ENCODE measurements at places on chromosomes 7 and 10.

DNA sequence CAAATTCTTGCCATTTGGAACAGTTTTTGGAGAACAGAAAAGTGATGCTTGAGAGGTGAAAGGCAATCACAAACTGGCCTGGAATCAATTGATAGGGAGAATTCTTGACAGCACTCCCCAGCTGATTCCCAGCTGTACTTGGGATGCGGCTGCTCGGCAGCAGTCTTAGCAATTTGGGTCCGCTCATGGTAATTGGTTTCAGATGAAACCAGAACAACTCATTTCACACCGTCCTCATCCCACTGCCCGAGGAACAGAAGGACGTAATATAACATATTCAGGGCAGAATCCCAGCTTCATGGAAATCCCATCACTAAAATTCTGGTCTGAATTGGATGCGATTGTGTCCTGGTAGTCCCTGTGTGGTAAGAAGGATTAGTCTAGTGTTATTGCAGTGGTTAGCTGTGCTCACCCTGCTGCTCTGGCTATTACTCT is 223.3 kb upstream of the FERD3L start:
- no peaks in the 10 kb centered on the region for H3K4me1 ChIP-seq
- H3K4me3 ChIP-seq = no peak overlapping the region
- no peaks in the 10 kb centered on the region for H3K27me3 ChIP-seq
- H3K36me3 ChIP-seq = no peaks in the 10 kb centered on the region
- DNase-seq = no peak

GRCh38 chr10:103949728-103950127 is 17.2 kb upstream of the SLK start:
- H3K36me3 ChIP-seq = no peaks in the 10 kb centered on the region
- no peak overlapping the region for H3K27ac ChIP-seq
- H3K4me1 ChIP-seq = no peaks in the 10 kb centered on the region
- H3K27me3 ChIP-seq = no peaks in the 10 kb centered on the region
- H3K4me3 ChIP-seq = no peak overlapping the region

DNA sequence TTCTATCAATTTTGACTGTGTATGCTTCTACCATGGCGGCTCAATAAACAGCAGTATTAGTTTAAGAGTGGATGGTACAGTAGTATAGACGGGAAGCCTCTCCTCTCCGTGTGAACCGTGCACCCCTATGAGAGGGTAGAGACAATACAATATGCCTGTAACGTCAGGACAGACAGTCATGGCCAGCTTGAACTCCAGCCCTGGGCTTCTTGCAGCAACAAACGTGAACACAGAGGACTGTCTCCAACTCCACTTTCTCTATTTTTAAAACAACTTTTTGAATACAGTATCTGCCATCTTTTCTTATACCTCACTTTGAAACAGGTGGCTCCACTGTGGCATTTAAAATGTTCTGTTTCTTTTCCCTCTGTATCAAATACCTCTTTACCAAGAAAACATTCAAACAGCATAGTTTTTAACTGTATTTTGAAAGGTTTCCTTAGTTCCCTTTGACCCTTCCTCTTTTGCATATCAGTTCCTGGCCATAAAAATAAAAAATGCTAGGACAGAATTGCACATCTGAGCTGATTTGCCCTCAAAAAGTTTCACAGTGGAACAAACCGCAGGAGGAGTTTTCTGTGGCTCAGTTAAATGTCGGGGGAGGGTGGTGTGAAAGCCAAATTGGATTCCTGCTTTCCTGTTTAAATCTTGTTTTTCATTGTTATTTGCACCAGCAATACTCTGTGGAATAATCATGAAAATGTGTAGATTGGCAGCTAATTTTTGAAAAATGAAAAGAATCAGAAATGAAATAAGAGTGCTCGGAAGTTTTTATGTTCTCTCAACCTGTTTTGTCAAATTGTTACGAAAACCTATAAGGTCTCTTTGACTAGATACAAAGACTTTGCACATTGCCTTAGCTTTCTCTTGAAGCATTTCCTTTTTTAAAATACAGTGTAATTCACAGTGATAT is 8.0 kb downstream of the IKZF1 start:
- H3K27me3 ChIP-seq = peaks cover 44% of the 10 kb centered on the region
- no peaks in the 10 kb centered on the region for H3K4me1 ChIP-seq
- no peaks in the 10 kb centered on the region for H3K36me3 ChIP-seq
- DNase-seq = no peak
- no peak overlapping the region for H3K4me3 ChIP-seq

DNA sequence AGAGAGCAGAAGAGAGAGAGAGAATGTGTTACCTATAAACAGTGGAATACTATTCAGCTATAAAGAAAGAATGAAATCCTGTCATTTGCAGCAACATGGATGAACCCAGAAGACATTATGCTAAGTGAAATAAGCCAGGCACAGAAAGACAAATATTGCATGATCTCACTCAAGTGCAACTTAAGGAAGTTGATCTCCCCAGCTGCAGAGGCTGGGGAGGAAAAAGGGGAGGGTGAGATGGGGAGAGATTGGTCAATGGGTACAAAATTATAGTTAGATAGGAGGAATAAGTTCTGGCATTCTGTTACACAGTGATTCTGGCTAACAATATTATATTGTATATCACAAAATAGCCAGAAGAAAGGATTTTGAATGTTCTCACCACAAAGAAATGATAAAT is 11.2 kb upstream of the JAZF1 start:
- no peak for DNase-seq
- no peak overlapping the region for H3K4me3 ChIP-seq
- H3K4me1 ChIP-seq = no peaks in the 10 kb centered on the region
- H3K36me3 ChIP-seq = no peaks in the 10 kb centered on the region
- H3K27ac ChIP-seq = no peak overlapping the region
- no peaks in the 10 kb centered on the region for H3K27me3 ChIP-seq

GRCh38 chr10:17785276-17785930 is 23.7 kb upstream of the MRC1 start:
- H3K36me3 ChIP-seq = no peaks in the 10 kb centered on the region
- no peak overlapping the region for H3K27ac ChIP-seq
- H3K4me1 ChIP-seq = peaks cover 6% of the 10 kb centered on the region
- no peak for DNase-seq
- H3K27me3 ChIP-seq = no peaks in the 10 kb centered on the region
- H3K4me3 ChIP-seq = no peak overlapping the region

DNA sequence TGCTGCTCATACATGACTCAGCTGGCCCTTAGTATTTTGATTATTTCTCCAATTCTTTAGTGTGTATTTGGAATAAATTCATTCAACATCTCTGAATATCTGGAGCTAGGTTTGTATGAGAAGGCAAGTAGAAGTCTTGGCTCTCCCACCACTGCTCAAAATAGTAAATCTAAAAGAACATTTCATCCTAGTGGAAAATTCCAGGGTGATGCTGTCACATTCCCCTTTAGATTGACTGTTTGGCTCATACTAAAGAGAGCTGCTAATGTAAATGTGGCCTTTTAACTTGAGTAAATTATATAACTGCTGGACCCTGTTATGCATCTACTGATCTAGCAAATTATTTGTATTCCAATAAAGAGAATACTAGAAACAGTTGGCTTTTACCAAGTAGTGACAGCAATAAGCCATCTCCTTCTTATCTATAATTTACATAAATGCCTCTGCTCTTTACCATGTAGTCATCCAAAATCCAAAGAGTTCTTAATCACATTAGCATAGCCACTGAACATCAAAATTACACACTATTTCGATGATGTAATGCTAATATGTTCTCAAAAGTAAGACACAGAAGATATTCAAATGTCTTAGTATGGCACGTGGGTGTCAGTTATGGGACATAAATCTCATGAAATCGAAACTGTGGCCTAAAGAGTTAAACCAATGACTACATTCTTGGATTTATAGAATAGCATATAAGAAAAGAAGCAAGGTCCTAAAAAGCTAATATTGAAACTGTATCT is 86.9 kb upstream of the KCND2 start:
- H3K4me3 ChIP-seq = no peak overlapping the region
- H3K27ac ChIP-seq = no peak overlapping the region
- H3K27me3 ChIP-seq = no peaks in the 10 kb centered on the region
- peak; percentile 29 for DNase-seq
- H3K36me3 ChIP-seq = no peaks in the 10 kb centered on the region

DNA sequence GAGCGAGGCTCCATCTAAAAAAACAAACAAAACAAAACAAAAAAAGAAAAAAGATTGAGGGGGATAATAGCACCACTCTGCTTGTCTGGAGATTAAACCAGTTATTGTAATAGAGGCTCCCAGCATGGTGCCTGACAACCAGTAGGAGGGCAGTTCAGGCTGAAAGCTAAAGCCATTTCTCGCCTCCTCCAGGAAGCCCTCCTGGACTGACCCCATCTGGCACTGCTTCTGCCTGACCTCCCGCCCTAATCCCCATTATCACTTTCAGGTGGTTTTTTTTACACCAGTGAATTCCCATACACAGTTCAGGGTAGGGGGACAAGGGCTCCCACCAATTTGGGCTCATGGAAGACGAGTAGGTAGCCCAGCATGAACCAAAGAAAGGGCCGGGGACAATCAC is 8.8 kb upstream of the ELN start:
- DNase-seq = no peak
- peaks cover 9% of the 10 kb centered on the region for H3K4me1 ChIP-seq
- no peak overlapping the region for H3K4me3 ChIP-seq
- H3K27ac ChIP-seq = no peak overlapping the region
- H3K36me3 ChIP-seq = no peaks in the 10 kb centered on the region

DNA sequence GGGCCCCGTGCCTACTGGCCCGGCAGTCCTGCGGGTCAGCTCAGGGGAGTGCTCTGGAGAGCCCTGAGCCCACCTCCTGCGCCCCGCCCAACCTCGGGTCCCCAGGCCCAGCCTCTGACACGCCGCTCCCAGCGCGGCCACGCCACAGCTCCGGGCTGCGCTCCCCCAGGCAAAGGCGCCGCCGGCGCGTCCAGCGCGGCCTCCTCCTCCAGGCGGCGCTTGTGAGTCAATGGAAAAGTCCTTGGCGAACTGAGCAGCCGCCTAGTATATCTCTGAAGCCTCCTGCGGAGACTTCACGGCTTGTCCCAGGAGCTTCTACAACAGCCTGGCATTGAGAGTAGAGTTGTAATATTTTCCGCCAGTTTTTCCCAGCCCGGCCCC is 29.5 kb upstream of the BMS1 start:
- no peaks in the 10 kb centered on the region for H3K36me3 ChIP-seq
- peaks cover 45% of the 10 kb centered on the region for H3K27me3 ChIP-seq
- peaks cover 23% of the 10 kb centered on the region for H3K4me1 ChIP-seq

DNA sequence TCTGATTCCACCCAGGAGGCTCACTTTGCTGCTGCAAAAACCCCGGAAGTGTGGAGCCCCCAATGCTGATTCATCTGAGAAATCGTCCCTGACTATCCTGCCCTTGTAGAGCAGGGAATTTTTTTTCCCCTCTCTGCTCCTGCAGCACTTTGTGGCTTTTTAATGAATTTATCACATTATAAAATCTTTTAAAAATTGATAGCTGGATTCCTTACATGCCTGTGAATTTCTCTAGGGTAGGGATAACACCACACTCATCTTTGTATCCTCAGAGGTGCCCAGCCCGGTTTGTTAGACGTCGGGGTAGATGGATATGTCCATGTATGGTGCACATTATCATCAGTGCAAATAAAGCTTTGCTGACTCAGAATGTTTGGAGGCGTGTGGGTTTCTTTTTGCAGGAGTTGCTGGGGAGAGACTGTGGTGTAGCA is 185.7 kb downstream of the STK31 start:
- peak; percentile 55 for DNase-seq
- H3K4me3 ChIP-seq = no peak overlapping the region
- no peaks in the 10 kb centered on the region for H3K27me3 ChIP-seq
- no peaks in the 10 kb centered on the region for H3K36me3 ChIP-seq

DNA sequence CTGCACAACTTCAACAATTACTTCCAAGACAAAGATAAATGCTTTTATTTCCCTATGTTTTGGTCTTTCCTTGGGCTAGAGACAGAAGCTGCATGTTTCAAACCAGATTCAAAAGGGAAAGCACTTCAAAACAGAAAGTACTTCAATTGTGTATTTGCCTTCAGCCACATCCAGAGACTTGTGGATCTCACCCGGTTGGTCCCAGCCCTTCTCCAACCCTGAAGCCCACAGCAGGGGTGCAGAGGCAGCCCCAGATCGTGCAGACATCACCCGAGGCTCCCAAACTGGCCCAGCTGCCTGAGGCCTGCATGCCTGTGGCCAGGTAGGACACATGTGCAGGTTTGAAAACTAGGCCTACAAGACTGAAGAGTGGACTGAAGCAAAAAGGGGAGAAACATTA is 80.8 kb downstream of the ALOX5 start:
- H3K36me3 ChIP-seq = peaks cover 42% of the 10 kb centered on the region
- H3K27me3 ChIP-seq = no peaks in the 10 kb centered on the region
- peaks cover 4% of the 10 kb centered on the region for H3K4me1 ChIP-seq
- no peak overlapping the region for H3K4me3 ChIP-seq

GRCh38 chr7:67518580-67518979 is 521.9 kb downstream of the TYW1 start:
- no peaks in the 10 kb centered on the region for H3K4me1 ChIP-seq
- H3K4me3 ChIP-seq = no peak overlapping the region
- no peak for DNase-seq

DNA sequence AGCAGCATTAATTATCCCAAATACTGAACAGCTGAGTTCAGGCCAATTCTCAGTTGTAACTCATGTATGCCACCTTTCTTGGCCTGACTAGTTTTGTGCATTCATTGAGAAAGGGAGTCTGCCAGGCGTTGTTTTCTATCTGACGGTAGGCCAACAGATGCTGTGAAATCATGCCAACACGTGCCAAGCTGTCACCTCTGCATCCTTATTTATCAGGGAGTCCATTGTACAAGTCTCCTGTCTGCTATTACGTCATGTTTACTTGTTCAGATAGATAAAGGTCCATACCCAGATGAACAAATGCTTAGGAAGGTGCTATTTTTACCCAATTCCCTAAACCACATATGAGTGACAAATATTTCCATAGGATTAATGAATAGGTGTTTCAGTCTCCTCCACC is 127.2 kb upstream of the CDK6 start:
- no peak for DNase-seq
- H3K27ac ChIP-seq = no peak overlapping the region

- no peaks in the 10 kb centered on the region for H3K27me3 ChIP-seq
- no peak overlapping the region for H3K4me3 ChIP-seq
- peaks cover 42% of the 10 kb centered on the region for H3K4me1 ChIP-seq
- H3K27ac ChIP-seq = no peak overlapping the region
Measured at GRCh38 chr10:103766751-103767505, 88.4 kb downstream of the SH3PXD2A start.

- H3K27ac ChIP-seq = no peak overlapping the region
- DNase-seq = no peak
- no peaks in the 10 kb centered on the region for H3K27me3 ChIP-seq
- no peaks in the 10 kb centered on the region for H3K4me1 ChIP-seq
Measured at GRCh38 chr10:130558746-130559546, 422.8 kb downstream of the GLRX3 start.

DNA sequence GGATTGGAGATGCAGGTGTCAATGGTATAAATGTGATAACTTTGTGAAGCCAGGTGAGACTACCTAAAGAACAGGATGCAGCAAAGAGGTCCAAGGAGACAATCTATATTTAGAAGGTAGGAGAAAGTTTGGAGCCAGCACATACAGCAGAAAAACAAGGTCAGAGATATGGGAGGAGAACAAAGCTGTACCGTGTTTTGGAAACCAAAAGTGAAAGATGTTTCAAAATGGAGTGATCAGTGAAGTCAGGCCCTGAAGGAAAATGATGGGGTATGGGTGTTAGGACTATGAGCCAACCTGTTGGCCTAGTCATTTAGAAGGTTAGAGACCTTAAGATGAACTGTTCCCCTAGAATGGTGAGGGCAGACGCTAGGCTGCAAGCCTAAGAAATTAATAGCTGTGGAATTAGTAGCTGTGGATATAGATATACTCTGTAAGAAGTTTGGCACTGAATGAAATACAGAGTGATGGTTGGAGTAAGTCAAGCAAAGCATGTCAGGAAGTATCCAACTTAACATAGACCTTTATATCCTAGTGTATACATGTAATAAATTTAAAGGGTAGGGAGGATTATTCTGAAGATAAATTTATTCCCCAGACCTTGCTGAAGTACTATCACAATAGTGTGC is 149.8 kb upstream of the WNT16 start:
- no peak overlapping the region for H3K4me3 ChIP-seq
- H3K27me3 ChIP-seq = no peaks in the 10 kb centered on the region
- no peak for DNase-seq
- no peak overlapping the region for H3K27ac ChIP-seq
- H3K4me1 ChIP-seq = no peaks in the 10 kb centered on the region

All from mesenchymal stem cell (in vitro differentiated cells and primary cell).